ENCODE measurements at places on chromosomes 12 and 14.

DNA sequence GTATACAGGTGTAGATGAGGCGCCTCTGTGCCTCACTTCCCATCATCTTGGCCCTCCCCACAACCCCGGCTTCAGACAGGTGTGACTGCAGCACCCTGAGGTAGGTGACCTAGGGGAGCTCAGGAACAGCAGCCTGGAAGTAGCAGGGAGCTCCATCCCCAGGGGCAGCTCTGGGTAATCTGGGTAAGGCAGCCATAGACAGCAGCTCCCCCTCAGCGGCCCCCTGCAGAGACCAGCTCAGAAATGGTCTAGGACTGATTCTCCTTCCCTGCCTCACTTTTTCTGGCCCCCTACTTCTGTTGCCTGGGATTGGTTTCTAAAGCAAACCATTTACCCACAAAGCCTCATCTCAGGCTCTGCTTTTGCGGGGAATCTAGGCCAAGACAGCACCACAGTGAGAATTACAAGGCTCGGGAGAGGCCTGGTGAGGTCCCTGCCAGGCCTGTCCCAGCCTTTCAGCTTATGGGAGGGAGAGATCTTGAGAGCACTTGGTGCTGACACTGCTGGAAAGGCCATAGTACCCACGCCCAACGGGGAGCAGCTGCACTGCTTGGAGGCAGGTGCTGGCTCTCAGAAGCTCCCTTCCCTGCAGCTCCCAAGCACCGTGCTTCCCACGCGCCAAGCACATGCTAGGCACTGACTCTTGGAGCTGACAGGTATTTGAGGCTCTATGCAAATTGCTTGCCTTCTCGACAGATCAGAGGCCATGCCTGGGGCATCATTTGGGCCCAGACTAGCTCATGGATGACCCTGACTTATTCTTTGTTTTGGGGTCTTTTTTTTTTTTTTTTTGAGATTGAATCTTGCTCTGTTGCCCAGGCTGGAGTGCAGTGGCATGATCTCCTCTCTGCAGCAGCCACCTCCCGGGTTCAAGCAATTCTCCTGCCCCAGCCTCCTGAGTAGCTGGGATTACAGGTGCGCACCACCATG, 45.1 kb upstream of the TRAF3 start:
- DNase-seq: no peak

DNA sequence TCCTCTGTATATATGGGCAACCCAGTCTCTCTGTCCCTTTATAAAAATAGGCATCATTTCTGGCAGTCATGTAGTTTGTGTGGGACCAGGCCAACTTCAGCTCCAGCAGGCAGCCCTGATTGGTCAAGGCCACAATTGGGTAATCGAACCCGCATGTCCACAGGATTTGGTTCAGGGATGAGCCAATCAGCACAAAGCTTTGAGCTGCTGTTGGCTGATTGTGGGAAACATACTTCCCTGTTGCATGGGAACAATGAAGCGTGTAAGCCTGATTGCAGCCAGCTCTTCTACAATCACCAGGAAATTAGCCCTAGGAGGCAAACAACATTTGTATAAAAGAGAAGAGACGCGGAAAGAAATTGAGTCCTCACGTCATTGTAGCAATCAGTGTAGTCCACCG, 328.6 kb downstream of the PCNX1 start:
- no peak for DNase-seq

DNA sequence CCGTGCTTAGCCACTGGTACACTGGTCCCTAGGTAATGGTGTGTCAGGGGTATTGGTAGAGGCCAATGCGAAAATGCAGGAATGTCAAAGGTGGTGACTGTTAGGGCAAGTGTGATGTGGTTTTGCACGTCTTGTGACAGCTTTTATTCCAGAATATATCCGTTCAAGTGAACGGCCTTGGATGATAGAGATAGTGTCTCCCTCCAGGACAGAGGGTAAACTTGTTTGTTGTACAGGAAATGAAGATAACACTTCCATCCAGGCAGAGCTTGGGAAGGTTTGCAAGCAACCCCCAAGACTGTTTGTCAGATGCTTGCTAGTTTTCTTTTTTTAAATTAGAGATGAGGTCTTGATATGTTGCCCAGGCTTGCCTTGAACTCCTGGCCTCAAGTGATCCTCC, 84.2 kb downstream of the DNAH10 start:
- no peak for DNase-seq

- DNase-seq: no peak
Observed at GRCh38 chr14:64953661-64954060, 11.1 kb upstream of the GPX2 start.

DNA sequence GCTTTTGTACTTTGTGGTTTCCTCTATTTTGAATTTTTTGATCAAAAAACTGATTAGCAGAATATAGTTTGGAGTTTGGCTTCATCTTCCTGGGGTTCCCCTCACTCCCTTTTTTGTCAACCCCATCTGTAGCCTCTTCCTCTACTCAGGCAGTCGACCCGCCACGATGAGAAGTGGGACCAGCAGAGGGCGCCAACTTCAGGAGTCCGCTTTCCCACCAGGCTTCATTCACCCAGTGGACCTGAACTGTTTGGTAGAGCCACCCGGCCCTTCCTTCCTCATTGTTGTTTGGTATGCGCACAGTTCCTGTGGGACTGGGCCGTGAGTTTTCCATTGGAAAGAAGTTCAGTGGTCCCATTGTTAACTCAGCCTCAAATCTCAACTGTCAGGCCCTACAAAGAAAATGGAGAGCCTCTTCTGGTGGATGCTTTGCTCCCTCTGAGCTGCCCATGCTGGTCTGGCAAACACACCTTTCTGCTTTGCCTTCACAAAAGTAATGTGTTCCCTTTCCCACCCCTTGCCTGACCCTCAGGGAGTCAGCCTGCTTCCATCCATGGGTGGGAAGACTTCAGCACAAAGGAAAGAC, 21.7 kb downstream of the TMBIM6 start:
- peak; percentile 61 for DNase-seq

DNA sequence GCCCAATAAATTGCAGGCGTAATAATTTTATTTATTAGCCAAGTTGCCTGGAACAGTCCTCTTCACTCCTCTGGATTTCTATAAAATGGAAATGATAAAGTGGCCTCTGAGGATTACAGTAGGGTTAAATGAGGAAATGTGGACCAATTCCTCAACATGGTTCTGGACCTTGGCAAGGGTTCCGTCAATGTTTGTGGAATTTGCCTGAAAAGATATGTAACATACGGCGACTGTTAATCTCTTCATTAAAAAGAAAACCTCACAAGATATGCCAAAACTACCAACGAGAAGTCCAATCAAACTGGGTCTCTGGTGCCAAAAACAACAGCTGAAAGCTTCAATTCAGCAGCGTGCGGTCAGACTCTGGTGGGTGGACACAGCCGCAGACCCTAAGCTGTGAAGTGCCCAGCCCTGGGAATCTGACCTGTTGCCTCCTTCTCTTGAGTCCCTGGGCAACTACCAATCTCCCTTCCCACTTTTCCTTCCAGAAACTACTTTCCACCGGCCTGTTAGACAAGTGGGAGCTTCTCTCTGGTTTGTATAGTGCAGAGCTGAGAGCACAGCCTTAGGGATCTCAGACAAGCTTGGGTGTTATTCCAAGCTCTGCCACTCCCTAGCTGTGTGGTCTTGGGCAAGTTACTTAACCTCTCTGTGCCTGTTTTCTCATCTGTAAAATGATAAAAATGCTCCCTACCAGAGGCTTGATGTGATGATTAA, 190.5 kb upstream of the GSC start:
- DNase-seq: no peak

- no peak for DNase-seq
Observed at GRCh38 chr14:54936816-54937215, 34.2 kb upstream of the GCH1 start.
